Dermis blood vessel endothelial cell (primary cell): ENCODE measurements at places on chromosomes 5 and 9. TPM values are rescaled to one million over a fixed set of nuclear protein-coding genes. Genes with fewer than 3 reads are reported as not detected.

The PLPPR1 gene
- total RNA-seq, result not detected in 2 replicates

The ENTREP1 gene
- 6.6 and 8.0 TPM in 2 replicates for total RNA-seq

The TEX48 gene
- total RNA-seq, result not detected in 2 replicates

The TRPM3 gene
- 0.37 and 1.4 TPM in 2 replicates for total RNA-seq

The PITX1 gene
- total RNA-seq, result 0.51 TPM in 1 of 2 replicates, not detected in the other

The UGT3A1 gene
- not detected in 2 replicates for total RNA-seq

The TSSK1B gene
- not detected in 2 replicates for total RNA-seq

The FAM169A gene
- total RNA-seq, result 4.0 and 4.9 TPM in 2 replicates

The SOHLH1 gene
- 0.05 TPM in 1 of 2 replicates, not detected in the other for total RNA-seq

The SPATA31C2 gene
- not detected in 2 replicates for total RNA-seq

The C7 gene
- under 0.01 and 0.28 TPM in 2 replicates for total RNA-seq

The C9orf43 gene
- 0.23 TPM in 1 of 2 replicates, not detected in the other for total RNA-seq

The ARID3C gene
- total RNA-seq, result 0.09 and 0.51 TPM in 2 replicates

The IFNB1 gene
- total RNA-seq, result not detected in 2 replicates

The TIGD6 gene
- total RNA-seq, result 5.3 and 6.0 TPM in 2 replicates

The SGCD gene
- total RNA-seq, result 0.51 and 0.84 TPM in 2 replicates

The BOD1 gene
- total RNA-seq, result 60.2 and 61.3 TPM in 2 replicates

The HMMR gene
- total RNA-seq, result 16.2 and 60.2 TPM in 2 replicates

The KIF24 gene
- total RNA-seq, result 1.0 and 5.6 TPM in 2 replicates

The PCDHB4 gene
- 0.17 and 0.19 TPM in 2 replicates for total RNA-seq

The SPINK4 gene
- total RNA-seq, result not detected in 2 replicates

The SHISAL2B gene
- total RNA-seq, result not detected in 2 replicates

The C9orf153 gene
- total RNA-seq, result 0.14 TPM in 1 of 2 replicates, not detected in the other

The IL3 gene
- total RNA-seq, result not detected in 2 replicates

The CCDC112 gene
- 5.9 and 6.6 TPM in 2 replicates for total RNA-seq
